ENCODE measurements at places on chromosomes 16 and 17.
A peak's percentile ranks its signal among the peaks of the same experiment; 100 is the strongest.

DNA sequence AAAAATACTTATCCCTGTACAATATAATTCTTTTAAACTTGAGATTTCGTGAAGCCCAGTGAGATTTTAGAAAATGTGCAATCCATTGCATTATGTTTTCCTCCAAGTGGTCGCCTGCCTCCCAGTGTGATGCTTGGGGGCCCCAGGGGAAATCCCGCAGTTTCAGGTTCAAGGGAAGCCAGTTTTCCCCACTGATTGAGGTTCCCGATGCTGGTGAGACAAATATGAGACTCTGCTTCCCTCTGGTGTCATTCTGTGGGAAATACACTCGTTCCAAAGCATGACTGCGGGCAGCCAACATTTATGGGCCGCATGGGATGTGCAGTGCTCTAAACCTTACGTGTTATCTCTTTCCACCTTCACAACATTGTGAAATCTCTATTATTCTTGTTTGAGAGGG, 200.8 kb downstream of the PRKCB start:
- no peak for DNase-seq
- peaks cover 29% of the 10 kb centered on the region for H3K36me3 ChIP-seq
- no peak overlapping the region for H3K4me3 ChIP-seq
- no peaks in the 10 kb centered on the region for H3K27me3 ChIP-seq

DNA sequence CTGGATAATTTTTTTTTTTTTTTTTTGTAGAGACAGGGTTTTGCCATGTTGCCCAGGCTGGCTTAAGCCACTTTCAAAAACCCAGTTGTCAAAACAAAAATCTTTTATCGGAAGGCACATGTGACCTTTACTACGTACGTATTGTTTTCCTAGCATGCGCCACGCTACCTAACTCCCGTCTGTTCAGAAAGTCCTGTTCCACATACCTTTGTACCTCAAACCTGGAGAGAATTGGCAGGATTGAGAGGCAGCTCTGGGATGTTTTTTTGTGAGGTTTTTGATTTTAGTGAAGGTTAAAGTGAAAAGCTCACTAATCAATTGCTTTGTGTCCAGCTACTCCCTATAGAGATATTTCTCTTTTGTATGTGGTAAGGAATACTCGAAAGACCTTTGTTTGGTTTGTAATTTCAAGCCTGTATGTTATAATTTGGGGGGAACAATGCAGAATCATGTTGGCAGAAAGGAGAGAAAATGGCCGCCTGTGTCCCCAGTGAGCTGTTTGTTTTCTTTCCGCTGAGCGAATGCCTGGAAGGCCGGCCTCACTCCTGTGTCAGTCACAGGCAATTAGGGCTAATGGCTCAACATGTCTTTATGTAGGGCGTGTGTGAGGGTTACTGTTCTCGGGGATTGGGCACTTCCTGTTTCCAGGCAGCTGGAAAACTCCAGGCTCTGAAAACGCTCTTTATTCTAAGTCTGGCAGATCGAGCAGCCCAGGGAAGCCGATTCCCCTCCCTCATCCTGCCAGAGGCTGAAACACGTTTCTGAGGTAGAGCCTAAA, 60.8 kb upstream of the CLEC18A start:
- no peaks in the 10 kb centered on the region for H3K27me3 ChIP-seq
- H3K27ac ChIP-seq = no peak overlapping the region
- no peaks in the 10 kb centered on the region for H3K4me1 ChIP-seq
- H3K36me3 ChIP-seq = peaks cover 23% of the 10 kb centered on the region

GRCh38 chr16:69240331-69240730, 53.4 kb downstream of the SNTB2 start:
- DNase-seq = no peak
- H3K36me3 ChIP-seq = no peaks in the 10 kb centered on the region
- no peaks in the 10 kb centered on the region for H3K4me1 ChIP-seq
- no peak overlapping the region for H3K4me3 ChIP-seq
- no peaks in the 10 kb centered on the region for H3K27me3 ChIP-seq

- peaks cover 58% of the 10 kb centered on the region for H3K36me3 ChIP-seq
- no peak for DNase-seq
- peaks cover 10% of the 10 kb centered on the region for H3K27me3 ChIP-seq
- H3K27ac ChIP-seq = no peak overlapping the region
- no peak overlapping the region for H3K4me3 ChIP-seq
Observed at GRCh38 chr17:4895657-4896331, 3.5 kb upstream of the C17orf107 start.

GRCh38 chr17:54969658-54970572, 1.4 kb downstream of the STXBP4 start:
- H3K4me3 ChIP-seq = no peak overlapping the region
- peak; percentile 11 for DNase-seq
- H3K36me3 ChIP-seq = peaks cover under 1% of the 10 kb centered on the region
- no peaks in the 10 kb centered on the region for H3K27me3 ChIP-seq
- H3K4me1 ChIP-seq = peaks cover 14% of the 10 kb centered on the region

- no peaks in the 10 kb centered on the region for H3K27me3 ChIP-seq
- no peak overlapping the region for H3K4me3 ChIP-seq
- no peak for DNase-seq
- H3K4me1 ChIP-seq = peaks cover 58% of the 10 kb centered on the region
Observed at GRCh38 chr17:80706463-80706867, 161.8 kb downstream of the RPTOR start.

GRCh38 chr17:61842899-61843298, 20.4 kb downstream of the BRIP1 start:
- H3K27me3 ChIP-seq = no peaks in the 10 kb centered on the region
- no peaks in the 10 kb centered on the region for H3K36me3 ChIP-seq
- no peak overlapping the region for H3K27ac ChIP-seq
- H3K4me3 ChIP-seq = no peak overlapping the region
- no peak for DNase-seq

DNA sequence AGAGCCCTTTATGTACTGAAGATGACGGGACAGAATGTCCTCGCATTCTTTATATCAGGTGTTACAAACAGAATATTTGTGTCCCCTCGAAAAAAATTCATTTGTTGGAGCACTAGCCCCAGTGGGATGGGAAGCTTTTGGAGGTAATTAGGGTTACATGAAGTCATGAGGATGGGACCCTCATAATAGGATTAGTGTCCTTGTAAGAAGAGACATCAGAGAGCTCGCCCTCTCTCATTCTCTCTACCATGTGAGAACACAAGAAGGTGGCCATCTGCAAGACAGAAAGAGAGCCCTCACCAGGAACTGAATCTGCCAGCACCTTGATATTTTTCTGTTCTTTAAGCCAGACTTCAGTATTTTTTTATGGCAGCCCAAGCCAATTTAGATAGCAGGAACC, 72.4 kb downstream of the SLC39A11 start:
- H3K4me1 ChIP-seq = peaks cover 9% of the 10 kb centered on the region
- H3K27ac ChIP-seq = no peak overlapping the region
- DNase-seq = no peak

Measured in natural killer cell (primary cell).